Posterior vena cava (tissue), 2 donors: ENCODE measurements at places on chromosomes 1 and 21. TPM values are rescaled to one million over a fixed set of nuclear protein-coding genes. Genes with fewer than 3 reads are reported as not detected.
A peak's percentile ranks its signal among the peaks of the same experiment; 100 is the strongest.

The RIPPLY3 gene
- not detected for total RNA-seq

The SNX7 gene
- 84.6 TPM for total RNA-seq

The TMEM269 gene
- not detected for total RNA-seq

GRCh38 chr1:14140831-14141401, 440.9 kb downstream of the PRDM2 start:
- no peak for DNase-seq

GRCh38 chr1:44407430-44408211, 2.6 kb downstream of the RNF220 start:
- DNase-seq = no peak

GRCh38 chr21:34867785-34868184, 181.3 kb downstream of the RUNX1 start:
- DNase-seq = no peak

The FCRL2 gene
- total RNA-seq = not detected

- DNase-seq = no peak
Observed at GRCh38 chr1:208513799-208514198, 269.6 kb upstream of the PLXNA2 start.

GRCh38 chr1:76433526-76433925, 359.0 kb downstream of the ST6GALNAC3 start:
- DNase-seq = no peak

GRCh38 chr1:182625719-182626504, 21.7 kb upstream of the RGS16 start:
- no peak for DNase-seq

The CROCC gene
- total RNA-seq = 21.6 TPM

The ATP8B2 gene
- total RNA-seq = 153 TPM

DNA sequence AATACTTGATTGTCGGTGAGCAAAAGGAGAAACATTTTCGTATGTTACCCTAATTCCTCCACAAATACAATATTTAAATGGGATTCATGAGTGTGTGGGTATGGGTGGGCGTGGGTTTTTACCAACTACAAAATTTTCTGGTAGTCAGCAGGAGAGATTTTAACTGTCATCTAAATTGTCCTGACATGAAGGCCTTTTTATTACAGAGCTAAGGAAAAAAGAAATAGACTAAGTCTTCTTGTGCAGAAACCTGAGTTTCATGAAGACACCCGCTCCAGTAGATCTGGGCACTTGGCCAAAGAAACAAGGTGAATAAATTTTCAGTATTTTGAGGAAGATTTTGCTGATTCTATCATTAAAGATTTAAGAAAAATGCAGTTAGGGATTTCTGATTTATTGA, 752 bp downstream of the RGS18 start:
- DNase-seq = no peak

DNA sequence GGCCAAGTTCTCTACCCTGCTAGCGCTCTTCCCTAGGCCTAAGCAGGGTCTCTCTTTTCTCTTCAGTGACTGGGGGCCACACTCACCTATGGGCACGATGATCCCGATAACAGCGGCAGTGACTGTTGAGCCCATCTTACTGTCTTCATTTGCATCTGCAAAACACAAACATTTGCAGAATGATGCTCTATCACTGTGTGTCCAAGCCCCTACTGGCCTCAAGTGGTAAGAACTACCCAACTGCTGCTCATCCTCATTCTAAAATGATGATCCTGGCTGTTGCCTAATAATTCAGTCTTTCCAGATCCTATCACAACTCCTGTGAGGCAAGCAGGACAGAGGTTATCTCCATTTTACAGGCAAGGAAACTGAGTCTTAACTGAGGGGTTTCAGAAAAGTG, 16.7 kb upstream of the MAGOH start:
- no peak for DNase-seq

The PAX7 gene
- total RNA-seq = not detected

The TSSK3 gene
- 2.6 TPM for total RNA-seq

The DNAH14 gene
- 3.1 TPM for total RNA-seq

GRCh38 chr21:34857122-34857713, 188.4 kb downstream of the CLIC6 start:
- no peak for DNase-seq

DNA sequence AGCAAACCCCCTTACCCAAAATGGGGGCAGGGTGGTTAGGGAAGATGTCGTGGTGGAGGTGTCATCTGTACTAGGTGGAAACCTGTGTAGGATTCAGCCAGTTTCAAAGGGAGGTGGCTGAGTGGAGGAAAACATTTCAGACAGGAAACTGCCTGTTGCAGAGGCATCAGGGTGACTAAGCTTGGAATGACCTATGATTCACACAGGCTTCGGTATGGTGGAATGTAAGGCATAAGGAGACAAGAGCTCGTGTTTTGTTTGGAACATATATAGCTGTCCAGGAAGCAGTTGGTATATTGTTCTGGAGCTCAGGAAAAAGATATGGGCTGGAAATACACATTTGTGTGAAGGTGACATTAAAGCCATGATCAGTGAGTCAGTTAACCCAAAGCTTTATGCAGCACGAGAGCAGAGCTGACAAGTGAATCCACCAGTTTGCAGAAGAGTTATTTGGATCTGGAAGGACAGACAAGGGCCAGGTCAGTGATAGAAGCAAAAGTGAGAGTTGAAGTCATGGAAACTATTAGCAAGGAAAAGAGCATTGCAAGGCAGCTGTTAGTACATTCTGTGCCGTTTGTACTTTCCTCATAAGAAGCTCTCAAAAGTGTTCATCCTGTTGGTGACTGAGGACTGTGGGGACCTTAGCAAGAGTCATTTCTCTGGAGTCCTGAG, 12.2 kb downstream of the UTP25 start:
- no peak for DNase-seq

The ANGPTL3 gene
- total RNA-seq = not detected

- DNase-seq = no peak
Observed at GRCh38 chr1:17101261-17101660, 18.0 kb downstream of the PADI2 start.

The MROH7 gene
- total RNA-seq = 4.8 TPM

DNA sequence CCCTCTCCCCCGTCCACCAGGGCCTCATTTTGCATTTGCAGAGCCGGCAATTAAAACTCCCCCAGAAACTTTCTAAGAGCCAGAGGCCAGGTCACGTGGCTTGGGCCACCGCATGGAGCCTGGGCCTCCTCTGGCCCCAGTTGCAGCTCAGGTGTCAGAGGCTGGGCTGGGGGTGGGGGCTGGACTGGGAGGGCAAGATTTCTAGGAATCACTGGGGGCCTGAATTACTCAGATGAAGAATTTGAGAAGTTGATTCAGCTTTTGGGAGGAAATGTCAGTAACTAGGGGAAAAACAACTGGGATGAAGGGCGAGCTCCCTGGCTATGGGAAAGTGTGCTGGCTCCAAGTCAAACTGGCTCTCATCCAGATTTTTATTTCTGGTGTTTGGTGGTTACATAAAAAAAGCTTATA, 151.0 kb downstream of the CDC7 start:
- peak; percentile 87 for DNase-seq

The ZYG11A gene
- not detected for total RNA-seq

The PAQR6 gene
- total RNA-seq = 0.43 TPM

- no peak for DNase-seq
Observed at GRCh38 chr1:202145068-202145743, 669 bp upstream of the ARL8A start.

- DNase-seq = no peak
Observed at GRCh38 chr1:74344387-74344786, 109.2 kb downstream of the TNNI3K start.

- DNase-seq = no peak
Observed at GRCh38 chr1:38250356-38250755, 203.8 kb upstream of the POU3F1 start.
